Liver (tissue), 10 donors: ENCODE measurements at places on chromosomes 2 and 18.

GRCh38 chr2:233967164-233967563 is 50.0 kb downstream of the TRPM8 start:
- no peak for DNase-seq

DNA sequence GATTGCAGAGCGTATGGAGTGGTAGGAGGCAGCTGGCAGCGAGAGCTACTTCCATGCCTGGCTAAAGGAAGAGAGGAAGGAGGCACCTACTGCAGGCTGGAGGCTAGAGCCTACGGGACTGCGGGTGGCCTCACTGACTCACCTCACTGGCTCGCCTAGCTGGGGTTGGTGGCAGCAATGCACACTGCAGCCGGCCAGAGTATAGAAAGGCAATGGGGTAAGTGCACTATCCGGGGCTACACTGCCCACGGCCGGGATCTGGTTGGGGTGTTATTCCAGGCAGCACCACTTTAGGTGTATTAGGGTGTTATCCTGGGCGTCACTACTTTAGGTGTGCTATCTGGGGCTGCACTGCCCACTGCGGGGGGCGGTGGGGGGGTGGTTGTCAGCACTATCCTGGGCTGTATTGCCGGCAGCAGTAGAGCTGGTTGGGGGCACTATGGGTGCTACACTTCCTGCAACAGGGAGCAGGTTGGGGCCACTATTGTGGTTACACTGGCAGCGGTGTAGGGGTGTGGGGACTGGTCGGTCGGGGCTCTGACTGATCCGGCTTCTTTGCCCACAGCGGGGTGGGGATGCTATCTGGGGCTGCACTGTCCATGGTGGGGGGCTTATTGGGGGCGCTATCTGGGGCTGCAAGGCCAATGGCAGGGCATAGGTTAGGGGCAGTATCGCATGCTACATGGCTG is 33.3 kb upstream of the ANKRD62 start:
- no peak for DNase-seq

DNA sequence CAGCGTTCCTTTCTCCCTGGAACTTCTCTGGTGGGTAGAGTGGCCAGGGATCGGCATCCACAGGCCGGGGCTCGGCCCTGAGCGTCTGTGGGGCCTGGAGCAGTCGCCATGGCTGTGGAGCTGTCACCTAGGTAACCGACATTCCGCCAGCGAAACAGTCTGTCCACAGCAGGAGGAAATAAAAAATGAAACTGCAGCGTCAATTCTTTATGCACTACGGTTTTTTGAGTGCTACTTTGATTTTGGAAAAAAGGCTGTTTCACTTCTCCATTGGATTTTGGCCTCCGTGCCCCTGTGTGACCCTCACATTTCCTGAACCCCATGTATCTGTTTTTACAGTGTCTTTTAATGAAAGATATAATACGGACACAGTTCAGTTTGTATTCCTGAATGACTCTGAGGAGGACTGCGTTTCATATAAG is 163.4 kb downstream of the LDLRAD4 start:
- DNase-seq: no peak

- DNase-seq: no peak
These were observed 31.9 kb downstream of the ATP8B1 start for GRCh38 chr18:57771193-57771592.

- DNase-seq: no peak
These were observed 25.9 kb downstream of the HS6ST1 start for GRCh38 chr2:128292599-128293425.

DNA sequence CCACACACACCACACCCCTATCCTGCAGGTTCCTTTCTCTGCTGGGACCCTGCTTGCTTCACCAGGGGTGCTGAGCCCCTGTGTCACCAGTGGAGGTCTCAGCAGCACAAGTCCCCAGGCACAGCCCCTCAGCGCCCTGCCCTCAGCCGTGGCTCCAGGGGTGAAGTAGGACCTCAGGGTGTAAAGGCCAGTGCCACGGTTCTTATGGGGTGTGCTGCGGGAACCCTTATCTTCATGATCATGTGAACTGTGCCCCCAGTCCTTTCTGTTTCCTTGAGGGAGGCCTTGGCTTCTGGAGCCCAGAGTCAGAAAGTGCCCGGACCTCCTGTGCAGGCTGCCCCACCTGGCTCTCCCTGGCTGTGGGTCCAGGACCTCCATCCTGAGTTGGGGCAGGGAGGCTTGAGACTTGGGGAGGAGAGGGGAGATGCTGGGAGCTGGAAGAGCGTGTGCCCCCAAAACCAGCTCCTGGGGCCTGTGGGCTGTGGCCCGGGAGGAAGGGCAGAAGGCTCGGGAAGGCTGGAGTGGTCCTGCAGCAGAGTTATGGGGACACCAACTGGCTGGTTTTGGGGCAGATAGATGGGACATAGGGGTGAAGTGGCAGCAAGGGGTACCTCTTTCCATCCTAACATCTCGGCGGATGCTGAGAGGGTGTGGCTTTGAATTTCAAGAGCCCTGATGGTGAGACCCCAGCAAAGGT is 20.2 kb upstream of the KLF11 start:
- DNase-seq: no peak
